ENCODE measurements at places on chromosomes 11 and 22. TPM values are rescaled to one million over a fixed set of nuclear protein-coding genes. Genes with fewer than 3 reads are reported as not detected.

Gene GVQW3
- 3.0 TPM for total RNA-seq

GRCh38 chr22:24506802-24507438 is 11.8 kb downstream of the UPB1 start:
- no peak for DNase-seq

GRCh38 chr11:17992916-17993315 is 19.9 kb downstream of the SERGEF start:
- DNase-seq = no peak

GRCh38 chr11:69301081-69301454 is 7.1 kb downstream of the MYEOV start:
- no peak for DNase-seq

Gene MFNG
- 24.2 TPM for total RNA-seq

Gene TRIM49
- total RNA-seq = not detected

Gene RAB39A
- total RNA-seq = 1.6 TPM

GRCh38 chr11:126186025-126186698 is 25.3 kb downstream of the RPUSD4 start:
- DNase-seq = no peak

DNA sequence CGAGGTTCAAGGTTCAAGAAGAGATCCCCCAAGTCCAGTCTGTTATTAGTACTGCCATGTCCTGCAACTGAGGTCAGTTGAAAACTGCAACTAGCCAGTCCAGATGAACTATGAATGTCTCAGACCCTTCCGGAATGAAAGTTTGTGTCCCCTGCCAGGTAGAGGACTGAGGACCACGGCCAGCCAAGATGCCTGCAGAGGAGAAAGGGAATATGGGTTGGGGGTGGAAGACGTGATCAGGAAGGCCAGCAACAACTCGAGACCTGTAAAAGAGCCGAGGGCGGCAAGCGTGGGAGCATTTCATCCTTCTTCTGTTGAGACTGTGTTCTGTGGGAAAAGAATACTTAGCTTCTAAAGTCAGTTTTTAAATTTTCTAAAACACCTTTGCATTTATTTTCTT is 572.4 kb upstream of the B3GAT1 start:
- DNase-seq = no peak

GRCh38 chr11:96567176-96567575 is 177.4 kb downstream of the JRKL start:
- no peak for DNase-seq

GRCh38 chr11:35868491-35868890 is 75.4 kb upstream of the LDLRAD3 start:
- no peak for DNase-seq

Gene RAPSN
- total RNA-seq = 0.35 TPM

Gene CCDC87
- 1.0 TPM for total RNA-seq

DNA sequence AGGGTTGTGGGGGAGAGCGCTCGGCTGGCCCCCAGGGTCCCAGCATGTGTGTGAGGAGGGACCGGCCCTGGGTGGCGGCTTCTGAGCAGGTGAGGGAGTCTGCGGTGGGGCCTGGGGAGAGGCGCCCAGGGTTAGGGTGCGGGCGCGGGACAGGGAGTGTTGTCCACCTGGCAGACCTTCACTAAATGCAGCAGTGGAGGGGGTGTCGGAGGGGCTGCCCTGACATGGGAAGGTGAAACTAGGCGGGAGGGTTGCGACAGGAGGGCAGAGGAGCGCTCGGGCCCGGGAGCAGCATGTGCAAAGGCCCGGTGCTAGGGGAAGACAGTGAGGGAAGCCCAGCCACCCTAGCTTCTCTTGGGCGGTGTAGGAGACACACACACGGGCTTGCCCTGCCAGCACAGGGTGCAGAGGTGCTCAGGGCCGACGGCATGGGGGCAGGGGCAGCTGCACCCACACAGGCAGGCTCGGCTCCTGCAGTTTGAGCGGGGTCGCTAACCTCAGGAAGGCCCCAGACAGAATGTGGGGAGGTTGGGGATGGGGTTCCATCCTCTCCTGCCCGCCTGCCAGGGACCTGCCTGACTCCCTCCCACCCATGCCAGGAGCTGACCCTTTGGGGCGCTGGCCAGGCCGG is 22.2 kb downstream of the OTUB1 start:
- no peak for DNase-seq

- no peak for DNase-seq
Observed at GRCh38 chr22:21568347-21569075, 997 bp downstream of the UBE2L3 start.

- no peak for DNase-seq
Observed at GRCh38 chr11:104699981-104700380, 198.3 kb downstream of the CASP12 start.

- DNase-seq = no peak
Observed at GRCh38 chr22:36822581-36822980, 5.7 kb upstream of the PVALB start.

Gene OR8D4
- total RNA-seq = not detected

- DNase-seq = no peak
Observed at GRCh38 chr22:29427176-29427760, 11.1 kb upstream of the RFPL1 start.

Gene MS4A2
- total RNA-seq = 11.2 TPM

DNA sequence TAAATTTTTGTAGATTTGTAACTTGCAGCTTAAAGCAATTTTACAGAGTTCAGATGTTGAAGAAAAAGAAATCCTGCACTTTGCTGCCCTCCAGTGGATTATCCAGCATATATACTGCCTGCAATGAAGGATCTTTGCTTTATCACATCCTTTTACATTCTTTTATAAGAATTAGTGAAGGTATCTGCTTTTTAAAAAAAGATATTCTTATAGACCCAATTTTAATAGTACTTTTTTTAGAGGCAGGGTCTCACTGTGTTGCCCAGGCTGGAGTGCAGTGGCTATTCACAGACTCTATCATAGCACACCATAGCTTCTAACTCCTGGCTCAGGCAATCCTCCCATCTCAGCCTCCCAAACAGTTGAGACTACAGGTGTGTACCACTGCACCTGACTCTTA is 60.7 kb downstream of the TTC17 start:
- peak; percentile 26 for DNase-seq

Gene GLB1L2
- 8.8 TPM for total RNA-seq

DNA sequence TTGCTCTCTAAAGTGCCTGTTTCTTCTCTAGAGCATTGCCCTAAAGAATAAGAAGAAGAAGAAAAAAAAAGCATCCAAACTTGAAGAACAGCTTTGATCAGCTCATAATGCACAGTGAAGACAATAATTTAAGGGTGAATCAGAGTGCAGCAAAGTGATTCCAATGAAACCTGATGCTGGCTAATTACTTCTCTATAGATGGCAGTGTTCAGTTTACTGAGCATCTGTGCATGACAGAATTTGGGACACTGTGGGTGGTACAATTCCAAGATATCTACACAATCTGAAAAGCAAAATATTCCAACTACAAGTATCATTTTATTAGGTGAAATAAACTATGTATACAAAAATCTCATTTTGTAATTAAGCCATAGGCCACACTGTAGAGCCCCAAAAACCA is 450.5 kb upstream of the CCDC90B start:
- DNase-seq = no peak

Gene USH1C
- 176 TPM for total RNA-seq

DNA sequence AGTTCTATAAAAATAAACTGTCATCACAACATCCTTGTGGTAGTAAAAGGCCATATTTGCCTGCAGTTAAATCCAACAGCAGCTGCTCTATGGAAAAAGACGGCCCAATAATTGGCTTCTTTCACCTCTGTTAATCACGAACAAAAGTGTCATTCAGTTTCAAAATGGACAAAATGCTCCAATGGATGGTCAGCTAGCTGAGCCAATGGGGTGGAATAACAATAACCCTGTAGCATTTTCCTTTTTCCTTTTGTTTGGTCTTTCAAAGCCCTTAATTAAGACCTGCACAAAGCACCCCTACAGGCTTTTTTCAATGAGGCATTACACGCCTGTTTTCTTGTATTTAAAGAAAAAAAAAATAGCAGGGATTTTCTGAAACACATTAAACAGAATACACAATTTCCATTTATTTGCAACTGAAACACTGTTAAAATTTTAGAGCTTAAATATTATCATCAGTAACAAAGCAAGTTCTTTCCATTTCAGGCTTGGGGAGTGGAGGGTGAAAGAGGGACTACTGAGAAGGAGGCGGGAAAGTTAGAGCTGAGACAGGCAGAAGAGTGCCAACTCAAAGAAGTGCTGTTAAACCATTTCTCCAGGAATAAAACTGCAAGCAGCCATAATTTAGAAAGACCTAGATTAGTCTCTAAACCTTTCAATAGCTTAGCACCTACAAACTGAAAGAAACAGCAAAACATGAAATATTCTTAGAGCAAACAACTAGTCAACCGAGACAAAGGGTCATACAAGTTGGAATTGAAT is 28.7 kb downstream of the LGR4 start:
- DNase-seq = no peak

- DNase-seq = no peak
Observed at GRCh38 chr11:79129702-79130101, 311.1 kb downstream of the TENM4 start.

Gene MED19
- 15.6 TPM for total RNA-seq

DNA sequence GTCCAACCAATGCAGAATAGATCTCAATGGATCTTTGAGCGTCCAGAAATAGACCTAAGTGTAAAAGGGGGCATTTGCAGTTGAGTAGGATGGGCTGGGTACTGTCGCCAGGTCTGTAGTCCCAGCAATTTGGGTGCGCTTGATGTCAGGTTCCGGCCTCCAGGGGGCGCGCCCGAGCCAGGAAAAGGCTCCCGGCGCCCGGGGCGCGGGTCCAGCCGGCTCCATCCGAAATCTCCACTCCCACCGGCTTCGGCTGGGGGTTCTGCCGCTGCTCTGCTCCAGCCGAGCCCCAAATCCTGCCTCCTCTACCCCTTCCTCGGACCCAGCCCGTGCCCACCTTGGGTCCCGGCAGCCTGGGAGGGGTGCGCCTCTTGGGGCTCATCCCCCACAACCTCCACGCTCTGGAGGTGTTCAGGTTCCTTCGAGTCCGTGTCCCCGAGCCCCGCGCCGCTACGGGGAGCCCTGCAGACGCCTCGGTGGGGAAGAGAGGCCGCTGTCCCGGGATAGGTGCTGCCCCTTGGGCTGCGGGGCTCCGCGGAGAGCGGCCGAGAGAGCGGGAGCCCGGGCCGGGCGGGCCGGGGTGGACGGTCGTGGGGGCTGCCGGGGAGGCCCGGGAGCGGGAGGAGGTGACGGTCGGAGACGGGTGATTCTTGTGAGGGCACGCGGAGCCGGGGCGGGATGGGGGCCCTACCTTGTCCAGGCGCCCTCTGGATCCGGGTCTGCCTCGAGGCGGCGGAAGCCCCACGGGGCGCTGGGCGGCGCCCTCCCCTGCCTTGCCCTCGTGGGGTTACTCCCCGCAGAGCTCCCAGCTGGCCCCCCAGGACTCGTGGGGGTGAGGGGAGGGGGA is 13.0 kb upstream of the CYB5R3 start:
- peak; percentile 87 for DNase-seq

- peak; percentile 47 for DNase-seq
Observed at GRCh38 chr11:47189100-47189834, 3.0 kb upstream of the PACSIN3 start.

- DNase-seq = no peak
Observed at GRCh38 chr22:48438800-48439559, 1388.7 kb downstream of the BRD1 start.
